ENCODE measurements at places on chromosomes 11 and 22.

DNA sequence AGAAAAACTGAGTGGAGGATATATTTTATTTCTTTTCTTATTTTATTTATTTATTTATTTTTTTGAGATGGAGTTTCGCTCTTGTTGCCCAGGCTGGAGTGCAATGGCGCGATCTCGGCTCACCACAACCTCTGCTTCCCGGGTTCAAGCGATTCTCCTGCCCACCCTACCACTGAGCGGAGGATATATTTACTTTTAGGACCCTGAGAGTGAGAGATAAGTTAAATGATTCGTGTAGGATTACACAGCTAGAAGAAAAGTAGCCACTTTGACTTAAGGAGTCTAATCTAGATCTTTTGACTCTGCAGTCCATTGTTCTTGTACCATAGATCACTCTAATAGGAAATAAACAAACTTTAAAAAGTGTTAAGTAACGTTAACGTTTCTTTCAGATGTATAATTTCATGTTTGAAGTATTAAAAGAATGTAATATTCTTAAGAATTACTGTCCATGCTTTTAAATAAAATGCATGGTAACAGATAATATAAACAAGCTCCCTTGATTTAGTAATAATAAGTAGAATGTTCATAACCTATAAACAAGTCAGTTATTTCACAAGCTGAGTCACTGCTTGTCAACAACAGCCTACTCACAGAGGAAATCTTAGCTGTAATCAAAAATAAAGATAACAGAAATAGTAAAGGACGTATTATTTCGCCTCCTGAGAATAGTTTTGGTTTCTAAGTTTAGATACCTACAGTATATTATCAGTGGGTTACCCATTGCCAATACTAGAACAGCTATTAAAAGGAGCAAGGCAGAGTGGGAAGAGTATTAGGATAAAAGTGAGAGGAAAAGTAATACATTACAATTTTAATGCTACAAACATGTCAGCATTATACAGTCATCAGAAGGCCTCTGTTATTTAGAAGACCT, 18.6 kb downstream of the USP47 start:
- no peak for DNase-seq

GRCh38 chr11:35918716-35919115, 25.1 kb upstream of the LDLRAD3 start:
- DNase-seq = no peak

DNA sequence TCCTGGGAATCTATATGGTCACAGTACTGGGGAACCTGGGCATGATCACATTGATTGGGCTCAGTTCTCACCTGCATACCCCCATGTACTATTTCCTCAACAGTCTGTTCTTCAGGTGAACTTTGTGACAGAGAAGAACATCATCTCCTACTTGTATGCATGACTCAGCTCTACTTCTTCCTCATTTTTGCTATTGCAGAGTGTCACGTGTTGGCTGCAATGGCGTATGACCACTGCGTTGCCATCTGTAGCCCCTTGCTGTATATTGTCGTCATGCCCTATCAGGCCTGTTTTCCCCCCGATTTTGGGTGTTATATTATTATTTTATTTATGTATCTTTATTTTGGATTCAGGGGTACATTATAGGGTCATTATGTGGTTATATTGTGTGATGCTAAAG, 2.4 kb upstream of the OR8G1 start:
- DNase-seq = peak; percentile 13

GRCh38 chr11:21460082-21460481, 732.8 kb upstream of the ANO5 start:
- no peak for DNase-seq

DNA sequence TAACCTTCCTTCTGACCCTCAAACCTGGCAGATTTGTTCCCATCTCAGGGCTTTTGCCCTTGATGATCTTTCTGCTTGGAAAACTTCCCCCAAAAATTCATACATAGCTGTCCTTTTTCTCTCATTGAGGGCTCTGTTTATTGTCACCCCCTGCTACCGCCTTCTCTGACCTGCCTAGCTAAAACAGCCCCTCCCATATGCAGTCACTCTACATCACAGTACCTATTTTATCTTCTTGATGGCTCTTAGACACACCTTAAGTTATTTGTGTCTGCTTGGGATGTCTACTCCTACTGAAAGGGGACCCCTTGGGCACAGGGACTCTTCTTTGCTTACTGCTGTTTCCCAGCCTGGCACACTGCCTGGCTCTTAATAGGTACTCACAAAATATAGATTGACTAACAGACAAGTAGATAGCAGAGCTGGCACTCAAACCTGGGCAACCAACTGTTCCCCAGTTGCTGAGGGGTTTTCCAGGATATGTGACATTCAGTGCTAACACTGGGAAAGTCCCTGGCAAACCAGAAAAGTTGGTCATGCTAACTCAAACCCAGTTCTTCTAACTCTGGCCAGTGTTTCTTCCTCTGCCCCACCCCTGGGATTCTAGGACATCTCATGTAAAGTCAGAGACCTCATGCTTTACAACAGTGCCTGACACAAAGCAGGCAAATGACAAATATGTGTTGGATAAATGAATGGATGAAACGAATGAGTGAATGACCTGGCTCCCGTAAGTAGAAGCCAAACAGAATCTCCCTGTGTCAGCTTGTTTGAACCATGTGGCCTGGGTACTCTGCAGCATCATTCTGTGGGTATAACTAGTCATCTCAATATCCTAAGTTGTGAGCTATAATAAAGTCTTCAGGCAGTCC, 19.8 kb upstream of the FJX1 start:
- no peak for DNase-seq

GRCh38 chr11:123484448-123484847, 54.4 kb downstream of the GRAMD1B start:
- DNase-seq = peak; percentile 16

DNA sequence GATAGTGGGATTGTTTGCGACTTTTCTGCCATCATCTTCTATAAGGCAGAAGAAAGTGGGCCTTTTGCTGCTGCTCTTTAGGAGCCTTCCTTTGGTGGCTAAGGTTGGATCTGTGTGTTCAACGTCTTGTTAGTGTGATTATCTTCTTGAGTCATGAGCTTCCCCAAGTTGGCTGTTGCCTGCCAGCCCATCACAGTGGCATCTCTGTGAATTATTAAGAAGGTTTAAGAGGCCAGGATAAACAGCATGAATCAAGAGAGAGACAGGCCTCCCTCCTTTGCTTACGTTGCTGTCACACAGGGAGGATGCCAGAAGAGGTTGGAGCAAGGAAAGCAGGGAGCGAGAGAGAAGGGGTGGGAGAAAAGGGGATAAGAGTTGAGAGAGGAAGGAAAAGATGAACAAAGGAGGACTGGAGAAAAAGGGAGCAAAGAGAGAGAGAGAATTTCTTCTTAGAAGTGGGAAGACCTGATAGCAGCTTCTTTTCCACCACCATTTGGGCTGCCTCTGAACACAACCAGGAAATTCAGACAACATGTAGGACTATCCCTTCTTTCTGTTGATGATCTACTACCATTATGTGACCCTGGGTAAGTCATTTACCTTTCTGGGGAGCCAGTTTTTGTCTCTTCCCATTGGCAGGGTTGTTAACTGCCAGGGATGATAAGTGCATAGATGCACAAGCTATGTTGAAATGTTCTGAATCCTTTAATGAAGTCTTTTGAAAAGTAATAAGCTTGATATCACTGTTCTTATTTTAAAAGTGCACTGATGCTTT, 126.5 kb downstream of the NAV2 start:
- DNase-seq = no peak

DNA sequence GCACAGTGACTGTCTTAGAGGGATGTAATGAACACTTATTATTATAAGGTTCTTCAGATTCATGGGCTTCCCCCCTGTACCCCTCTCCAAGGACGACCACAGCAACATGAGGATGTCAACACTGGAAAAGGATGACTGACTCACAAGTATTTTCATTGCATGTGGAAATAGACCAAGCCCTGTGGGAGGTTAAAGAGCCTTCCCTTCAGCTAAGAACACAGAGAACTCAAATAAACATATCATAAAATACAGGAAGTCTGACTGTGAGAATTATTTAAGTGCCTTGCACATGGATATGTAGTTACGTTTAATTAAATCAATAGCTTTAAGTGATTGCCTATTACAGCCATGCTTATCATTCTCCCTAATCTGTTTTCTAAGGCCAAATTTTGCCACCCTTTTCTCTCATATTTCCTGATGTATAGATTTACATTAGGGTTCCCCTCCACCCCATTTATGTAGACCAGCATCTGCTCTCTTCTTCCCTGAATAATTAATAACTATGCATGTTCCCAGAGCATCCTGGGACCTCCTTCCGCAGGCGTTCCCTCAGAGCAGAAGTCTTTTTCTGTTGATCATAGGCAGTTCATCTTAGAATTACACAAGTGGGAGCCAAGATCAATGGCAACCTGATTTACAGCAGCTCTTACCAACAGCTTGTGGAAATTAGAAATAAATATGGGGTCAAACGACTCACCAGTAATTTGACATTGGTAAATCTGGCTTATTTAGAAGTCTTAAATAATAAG, 226.9 kb downstream of the OPCML start:
- DNase-seq = no peak

GRCh38 chr22:39128508-39128907, 24.0 kb downstream of the CBX7 start:
- DNase-seq = no peak

- no peak for DNase-seq
Measured at GRCh38 chr11:131773626-131774025, 403.2 kb downstream of the NTM start.

Data from hematopoietic multipotent progenitor cell treated with erythropoietin and hydrocortisone succinate and interleukin-3 and kit ligand, for 6 days (in vitro differentiated cells).